ENCODE measurements at places on chromosomes 11 and 22.

- no peak for DNase-seq
These were observed 6.0 kb downstream of the TMEM123 start for GRCh38 chr11:102446606-102447005.

DNA sequence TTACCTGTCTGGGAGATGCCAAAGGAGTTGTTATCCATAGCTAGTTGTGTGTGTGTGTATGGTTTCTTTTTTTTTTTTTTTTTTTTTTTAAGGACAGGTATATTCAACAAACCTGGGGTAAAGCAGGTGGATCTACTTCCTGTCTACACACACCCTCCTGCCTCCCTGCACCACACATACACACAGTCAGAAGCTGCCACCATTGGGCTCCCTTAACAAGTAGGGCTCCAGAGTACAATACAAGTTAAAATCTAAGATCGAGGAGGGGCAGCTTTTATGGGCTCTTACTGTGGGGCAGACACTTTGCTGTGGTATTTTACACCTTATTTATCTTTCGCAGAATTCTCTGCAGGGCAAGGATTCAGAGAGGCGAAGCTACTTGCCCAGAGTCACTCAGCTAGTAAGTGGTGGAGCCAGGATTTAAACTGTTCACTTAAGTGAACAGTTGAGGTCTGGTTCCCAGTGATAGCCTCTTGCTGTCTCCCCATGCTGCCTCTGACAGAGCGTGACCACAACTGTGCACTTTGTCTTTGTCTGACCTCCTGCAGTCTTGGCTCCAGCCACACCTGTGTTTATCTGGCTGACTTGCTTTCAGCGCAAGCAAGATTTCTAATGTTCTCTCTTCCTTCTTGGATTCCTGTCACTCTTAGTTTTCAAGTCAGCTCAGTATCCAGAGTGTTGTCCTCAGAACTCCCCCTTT lies 135.0 kb downstream of the CSNK2A3 start:
- no peak for DNase-seq

GRCh38 chr11:119560961-119561360 lies 138.0 kb upstream of the THY1 start:
- no peak for DNase-seq

DNA sequence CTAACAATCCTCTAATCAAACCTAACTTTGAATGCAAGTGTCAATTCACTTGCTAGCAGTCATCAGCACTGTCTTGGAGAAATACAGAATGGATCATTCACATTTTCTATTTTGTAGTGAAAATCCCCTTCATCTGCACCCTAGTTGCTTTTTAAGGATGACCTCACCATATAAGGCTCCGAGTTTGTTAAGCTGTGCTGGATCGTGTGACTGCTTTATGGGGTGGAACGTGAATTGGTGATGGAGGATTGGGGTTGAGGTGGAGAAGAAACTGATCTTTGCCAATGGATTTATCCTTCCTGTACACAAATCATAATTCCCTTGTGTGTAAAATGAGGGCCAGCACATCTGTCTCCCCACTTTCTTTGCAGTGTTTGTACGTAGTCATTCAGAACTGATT lies 85.6 kb upstream of the TBCEL start:
- no peak for DNase-seq

DNA sequence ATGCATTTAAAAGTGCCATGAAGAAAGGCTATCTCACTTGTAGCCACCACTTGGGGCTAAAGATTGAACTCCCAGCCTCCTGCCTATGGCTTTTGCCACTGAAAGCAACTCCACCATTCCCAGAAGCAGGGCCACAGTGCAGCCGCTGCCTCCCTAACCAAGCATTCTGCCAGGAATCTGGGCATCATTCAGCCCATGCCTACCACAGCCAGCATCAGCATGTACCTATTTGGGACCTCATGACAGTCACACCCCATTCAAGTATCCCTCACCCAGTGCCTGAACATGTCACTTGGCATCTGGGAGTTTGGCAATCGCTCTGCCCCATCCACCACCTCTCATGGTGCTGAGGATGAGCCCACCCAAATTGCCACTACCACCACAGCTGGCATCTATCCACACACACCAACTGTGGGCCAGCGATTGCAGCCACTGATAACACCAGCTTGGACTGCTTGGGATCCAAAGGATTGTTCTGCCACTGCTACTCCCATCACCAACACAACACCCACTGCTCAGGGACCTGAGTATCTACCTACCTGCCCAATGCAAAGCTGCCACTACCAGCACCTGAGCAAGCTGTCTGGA lies 234.4 kb downstream of the GRM5 start:
- no peak for DNase-seq

DNA sequence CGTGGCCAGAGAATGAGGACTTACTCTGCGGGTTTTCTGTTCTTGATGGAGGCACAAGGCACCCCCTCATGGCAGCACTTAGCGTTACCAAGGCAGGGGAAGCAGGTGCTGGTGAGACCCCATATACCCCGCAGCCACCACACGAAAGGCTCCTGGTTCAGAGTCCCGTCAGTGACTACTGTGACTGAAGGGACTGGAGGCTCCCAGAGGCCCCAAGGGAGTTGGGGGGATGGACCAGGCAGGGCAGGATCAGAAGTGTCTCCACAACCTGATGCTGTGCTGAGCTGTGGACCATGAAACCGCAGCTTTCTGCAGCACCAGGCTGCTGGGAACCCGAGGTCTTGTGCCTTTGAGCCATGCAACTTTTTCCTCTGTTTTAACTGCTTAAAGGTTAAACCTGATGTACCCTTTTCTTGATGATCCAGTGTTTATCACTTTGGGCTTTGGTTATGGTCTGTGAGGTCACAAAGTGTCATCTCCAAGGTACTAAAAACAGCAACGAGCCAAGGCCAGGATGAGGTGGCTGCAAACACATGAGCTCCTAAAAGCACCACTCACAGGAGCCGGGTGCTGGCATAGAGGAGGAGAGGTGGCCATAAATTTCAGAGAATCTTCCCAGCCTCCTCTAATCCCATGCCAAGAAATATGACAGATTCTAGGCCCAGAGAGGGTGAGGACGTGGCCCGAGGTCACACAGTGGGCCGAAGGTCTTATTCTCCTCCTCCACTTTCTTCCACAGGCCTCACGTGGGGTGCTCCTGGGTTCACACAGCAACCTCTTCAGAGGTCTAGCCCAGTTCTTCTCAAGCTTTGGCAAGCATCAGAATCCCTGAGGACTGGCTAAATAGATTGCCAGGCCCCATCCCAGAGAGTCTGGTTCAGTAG lies 4.2 kb upstream of the LRRC32 start:
- DNase-seq, result no peak

GRCh38 chr11:15580056-15580774 lies 465.5 kb downstream of the INSC start:
- no peak for DNase-seq

GRCh38 chr11:93904716-93905115 lies 54.3 kb upstream of the VSTM5 start:
- DNase-seq, result no peak

DNA sequence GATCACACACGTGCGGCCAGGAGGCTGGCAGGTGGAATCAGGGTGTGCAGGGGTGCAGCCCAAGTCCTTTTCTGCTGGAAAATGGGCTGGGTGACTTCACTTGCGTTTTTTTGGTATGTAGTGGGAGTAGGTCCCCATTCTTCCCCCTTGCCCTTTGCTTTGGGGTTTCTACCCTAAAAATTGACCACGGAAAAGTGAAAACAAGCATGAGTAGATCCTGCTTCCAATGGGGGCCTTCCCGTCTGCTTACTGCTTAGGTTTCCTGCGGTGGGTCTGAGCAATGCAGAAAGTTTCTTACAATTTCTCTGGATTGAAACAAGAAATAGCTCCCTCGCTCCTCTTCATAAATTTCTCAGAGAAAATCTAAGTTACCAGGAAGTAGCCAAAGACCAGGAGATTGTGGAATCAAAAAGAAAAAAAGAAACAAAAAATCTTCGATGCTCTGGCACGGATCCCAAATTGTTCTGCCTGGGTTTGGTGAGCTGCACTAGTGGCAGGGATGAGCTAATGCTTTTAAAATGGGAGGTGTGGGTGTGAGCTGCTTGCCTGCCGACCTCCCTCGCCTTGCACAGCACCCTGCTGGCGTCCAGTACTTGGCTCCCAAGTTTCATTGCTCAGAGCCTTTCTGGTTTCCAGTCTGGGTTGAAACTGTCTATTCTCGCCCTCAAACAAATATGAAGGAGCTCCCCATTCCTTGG lies 2.4 kb downstream of the TIMP3 start:
- DNase-seq, result no peak

DNA sequence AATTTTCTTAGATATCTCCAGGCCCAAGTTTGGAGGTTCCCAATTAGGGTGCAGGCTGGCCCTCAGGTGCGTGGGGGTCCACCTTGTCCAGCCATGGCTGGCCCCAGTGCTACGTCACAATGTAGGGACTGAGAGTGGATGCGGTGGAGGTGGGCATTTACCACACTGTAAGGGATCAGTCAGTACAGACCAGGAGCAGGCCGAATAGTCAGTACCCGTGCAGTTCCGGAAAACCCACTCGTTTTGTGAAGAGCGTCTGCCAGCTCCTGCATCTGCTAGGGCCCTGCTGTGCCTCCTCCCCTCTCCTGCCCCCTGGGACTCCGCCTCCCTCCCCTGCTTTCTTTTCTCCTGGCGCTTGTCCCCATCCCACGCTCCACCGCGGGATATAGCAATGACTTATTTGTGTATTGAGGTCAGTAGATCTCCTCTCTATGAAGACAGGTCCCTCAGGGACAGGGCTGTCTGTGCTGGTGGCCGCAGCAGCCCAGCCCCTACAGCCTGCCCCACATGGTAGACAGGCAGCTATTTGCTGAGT lies 50.4 kb upstream of the SEPTIN5 start:
- no peak for DNase-seq

- no peak for DNase-seq
These were observed 25.8 kb downstream of the KCNQ1OT1 start for GRCh38 chr11:2673871-2674471.

GRCh38 chr11:134741453-134742223 lies 329.6 kb upstream of the B3GAT1 start:
- no peak for DNase-seq

GRCh38 chr11:65503949-65504673 lies 5.3 kb downstream of the MALAT1 start:
- no peak for DNase-seq

- no peak for DNase-seq
These were observed 25.9 kb upstream of the HTATIP2 start for GRCh38 chr11:20337526-20338154.

- DNase-seq, result no peak
These were observed 431.2 kb downstream of the METTL15 start for GRCh38 chr11:28539239-28540030.

- peak; percentile 6 for DNase-seq
These were observed 26.0 kb upstream of the FADD start for GRCh38 chr11:70176940-70177689.

- DNase-seq, result no peak
These were observed 227.0 kb upstream of the NCAM1 start for GRCh38 chr11:112734207-112734606.

DNA sequence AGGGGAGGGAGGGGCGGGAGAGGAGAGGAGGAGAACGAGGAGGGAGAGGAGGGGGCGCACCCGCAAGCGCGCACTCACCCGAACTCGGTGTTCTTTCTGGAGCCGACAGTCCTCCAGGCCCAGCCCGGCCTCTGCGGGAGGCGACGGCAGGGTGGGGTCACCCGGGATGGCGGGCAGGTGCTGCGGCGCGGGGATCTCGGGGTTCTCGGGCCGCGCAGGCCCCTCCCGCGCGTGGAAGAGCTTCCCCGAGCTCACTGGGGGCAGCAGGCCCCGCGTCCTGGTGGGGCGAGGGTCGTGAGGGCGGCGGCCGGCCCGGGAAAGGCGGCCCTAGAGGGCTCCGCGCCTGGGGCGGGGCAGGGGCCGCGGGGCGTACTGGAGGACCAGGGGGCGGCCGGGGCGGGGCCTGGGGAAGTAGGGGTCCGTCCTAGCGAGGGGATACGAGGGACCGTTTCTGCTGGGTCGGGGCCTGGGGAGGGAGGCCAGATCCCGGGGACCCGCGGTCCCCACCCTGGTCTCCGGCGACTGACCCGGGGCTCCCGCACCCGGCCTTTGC lies 5.2 kb downstream of the LMNTD2 start:
- DNase-seq, result no peak

DNA sequence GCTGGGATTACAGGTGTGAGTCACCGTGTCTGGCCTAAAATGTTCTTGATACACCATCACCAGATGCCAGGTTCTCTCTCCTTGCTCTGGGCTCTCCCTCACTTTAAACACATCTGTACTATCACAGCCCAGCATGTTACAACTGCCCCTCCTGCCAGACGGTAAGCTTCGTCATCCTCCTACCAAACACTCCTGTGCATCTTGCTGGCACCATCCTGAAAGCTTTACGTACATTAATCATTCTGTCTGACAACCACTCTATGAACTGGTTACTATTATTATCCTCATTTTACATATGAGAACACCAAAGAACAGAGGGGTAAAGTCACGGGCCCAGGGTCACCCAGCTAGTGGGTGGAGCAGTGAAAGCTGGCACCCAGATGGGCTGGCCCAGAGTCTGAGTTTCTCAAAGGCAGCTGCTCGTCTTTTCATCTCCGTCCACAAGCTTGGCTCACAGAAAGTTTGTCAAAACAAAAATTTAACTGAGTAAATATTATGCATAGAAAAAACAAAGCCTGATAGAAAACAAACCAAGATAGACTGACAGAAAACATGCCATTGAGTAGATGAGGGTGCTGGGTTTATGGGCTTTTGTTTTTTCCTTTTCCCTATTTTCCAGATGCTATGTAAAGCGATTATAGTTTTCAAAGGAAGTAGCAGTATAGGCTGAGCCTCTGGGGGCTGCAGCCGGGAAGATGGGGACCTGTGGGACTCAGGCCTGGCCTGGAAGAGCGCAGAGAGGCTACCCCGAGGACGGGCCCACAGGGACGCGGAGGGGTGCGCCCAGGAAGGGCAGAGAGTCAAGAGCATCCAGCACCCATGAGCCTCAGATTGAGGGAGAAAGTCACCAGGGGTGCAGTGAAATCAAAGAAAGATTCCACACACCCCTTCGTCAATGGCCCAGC lies 9.5 kb downstream of the PLA2G6 start:
- DNase-seq, result no peak

DNA sequence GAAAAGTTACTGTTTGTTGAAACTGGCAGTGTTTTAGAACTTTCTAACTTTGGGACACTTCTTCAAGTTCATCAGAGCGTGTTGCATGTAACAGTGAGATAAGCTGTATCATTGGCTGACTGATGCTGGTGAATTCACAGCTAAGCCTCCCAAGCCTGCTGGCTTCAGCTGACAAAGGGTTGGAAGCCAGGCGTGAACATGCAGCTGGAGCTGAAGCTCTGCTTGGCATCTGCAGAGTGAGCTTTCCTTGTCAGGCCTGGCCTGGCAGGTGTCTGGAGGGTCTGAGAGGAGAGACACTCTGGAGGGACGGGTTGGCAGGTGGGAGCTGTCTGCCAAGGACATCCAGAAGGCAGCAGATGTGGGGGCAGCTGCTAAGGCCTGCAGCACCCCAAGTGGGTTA lies 1.5 kb downstream of the AMPD3 start:
- no peak for DNase-seq

DNA sequence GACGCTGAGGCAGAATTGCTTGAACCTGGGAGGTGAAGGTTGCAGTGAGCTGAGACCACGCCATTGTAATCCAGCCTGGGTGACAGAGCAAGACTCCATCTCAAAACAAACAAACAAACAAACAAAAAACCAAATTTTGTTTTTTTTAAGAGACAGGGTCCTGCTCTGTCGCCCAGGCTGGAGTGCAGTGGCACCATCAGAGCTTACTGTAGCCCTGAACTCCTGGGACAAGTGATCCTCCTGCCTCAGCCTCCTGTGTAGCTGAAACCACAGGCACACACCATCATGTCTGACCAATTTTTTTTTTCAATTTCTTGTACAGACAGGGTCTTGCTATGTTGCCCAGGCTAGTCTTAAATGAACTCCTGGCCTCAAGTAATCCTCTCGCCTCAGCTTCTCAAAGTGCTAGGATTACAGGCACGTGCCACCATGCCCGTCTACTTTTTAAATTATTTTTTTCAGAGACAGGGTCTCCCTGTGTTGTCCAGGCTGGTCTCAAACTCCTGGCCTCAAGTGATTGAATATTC lies 13.2 kb upstream of the PPM1F start:
- DNase-seq, result no peak
